Omental fat pad (tissue), 4 donors: ENCODE measurements at places on chromosomes 6 and 20. TPM values are rescaled to one million over a fixed set of nuclear protein-coding genes. Genes with fewer than 3 reads are reported as not detected.

DNA sequence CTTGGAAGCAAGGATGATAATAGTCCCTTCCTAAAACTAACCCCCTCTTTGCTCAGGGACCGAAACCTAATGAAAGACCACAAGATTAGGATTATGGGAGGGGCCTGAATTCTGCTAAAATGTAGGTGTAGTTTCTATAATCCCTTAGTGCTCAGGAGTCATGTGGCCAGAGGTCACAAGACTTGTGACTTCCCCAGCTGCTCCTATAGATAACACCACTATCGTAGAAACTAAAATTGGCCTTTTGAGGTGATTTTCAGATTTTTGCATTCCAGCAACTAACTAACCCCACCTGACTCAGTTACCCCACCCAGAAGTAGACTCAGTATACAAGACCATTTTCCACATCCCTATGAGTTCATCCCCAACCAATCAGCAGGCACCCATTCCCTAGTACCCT lies 42.1 kb downstream of the MDN1 start:
- no peak for DNase-seq

GRCh38 chr20:44703183-44703925 lies 11.8 kb upstream of the CCN5 start:
- DNase-seq: no peak

DNA sequence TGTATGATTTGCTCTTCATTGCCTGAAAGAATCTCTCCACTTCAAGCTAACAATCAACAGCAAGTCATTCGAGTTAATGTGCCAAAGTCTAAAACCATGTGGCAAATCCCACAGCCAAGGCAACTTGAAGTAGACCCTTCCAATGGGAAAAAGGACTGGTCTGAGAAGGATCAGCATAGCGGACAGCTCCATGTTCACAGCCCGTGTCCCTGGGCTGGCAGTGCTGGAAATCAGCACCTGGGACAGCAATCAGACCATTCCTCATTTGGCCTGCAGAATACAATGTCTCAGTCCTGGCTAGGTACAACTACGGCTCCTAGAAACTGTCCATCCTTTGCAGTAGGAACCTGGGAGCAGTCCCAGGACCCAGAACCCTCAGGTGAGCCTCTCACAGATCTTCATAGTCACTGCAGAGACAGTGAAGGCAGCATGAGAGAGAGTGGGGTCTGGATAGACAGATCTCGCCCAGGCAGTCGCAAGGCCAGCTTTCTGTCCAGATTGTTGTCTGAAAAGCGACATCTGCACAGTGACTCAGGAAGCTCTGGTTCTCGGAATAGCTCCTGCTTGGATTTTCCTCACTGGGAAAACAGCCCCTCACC lies 1.1 kb downstream of the GJA10 start:
- DNase-seq: no peak

Gene BFSP1
- 1.1 TPM for total RNA-seq

Gene RNF182
- 0.96 TPM for total RNA-seq

Gene MEP1A
- total RNA-seq: not detected

Gene PBOV1
- total RNA-seq: not detected
